Stimulated activated CD4-positive, alpha-beta T cell treated with anti-CD3 and anti-CD28 coated beads, Interleukin-12 subunit alpha, Interleukin-12 subunit beta, amount 100 ng/mL, for 4 hours (primary cell): ENCODE measurements at places on chromosomes 3 and 15.
A peak's percentile ranks its signal among the peaks of the same experiment; 100 is the strongest.

DNA sequence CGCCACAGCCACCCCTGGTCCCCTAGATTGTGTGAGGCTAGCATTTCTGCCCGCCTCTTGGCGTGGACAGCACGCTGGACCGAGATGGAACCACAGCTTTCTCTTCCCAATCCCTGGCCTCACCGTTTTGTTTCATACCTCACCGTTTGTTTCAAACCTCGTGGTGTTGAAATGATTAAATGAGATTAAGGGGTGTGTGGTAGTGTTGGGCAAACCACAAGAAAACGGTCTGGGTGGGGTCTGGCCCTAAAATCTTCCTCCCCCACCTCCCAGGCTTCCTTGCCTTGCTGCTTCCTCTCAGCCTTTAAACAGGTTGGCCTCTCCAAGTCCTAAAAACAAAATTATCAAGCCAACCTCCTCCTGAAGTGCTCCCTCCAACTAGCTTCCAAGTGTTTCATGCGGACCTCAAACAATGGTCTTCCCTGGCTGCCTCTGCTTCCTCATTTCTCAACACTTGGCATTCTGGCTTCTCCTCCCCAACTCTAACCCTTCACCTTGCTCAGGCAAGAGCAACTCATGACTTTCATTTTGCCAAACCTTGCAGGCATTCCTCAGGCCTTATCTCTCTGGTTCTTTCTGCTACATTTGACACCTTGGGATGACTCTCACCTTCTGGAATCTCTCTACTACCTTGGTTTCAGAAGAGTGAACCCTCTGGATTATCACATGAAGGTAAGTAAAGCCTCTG is 1.4 kb upstream of the ATP13A3 start:
- no peak for DNase-seq

DNA sequence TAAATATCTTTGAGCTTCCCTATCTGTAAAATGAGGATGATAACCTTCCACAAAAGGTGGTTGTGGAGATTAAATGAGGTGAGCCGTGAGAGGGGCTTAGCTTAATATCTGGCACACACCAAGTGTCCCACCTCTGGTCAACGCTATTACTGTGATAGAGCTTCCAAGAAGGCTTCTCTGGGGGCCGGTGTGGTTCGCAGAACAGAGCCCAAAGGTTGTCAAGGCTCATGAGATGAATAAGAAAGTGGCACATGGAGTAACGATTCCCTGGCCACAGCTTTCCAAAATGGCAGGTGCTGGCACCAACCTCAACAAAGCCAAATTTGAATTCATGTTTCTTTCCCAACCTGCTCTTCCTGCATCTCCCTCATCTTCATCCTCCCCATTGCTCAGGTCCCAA is 10.4 kb downstream of the KY start:
- no peak for DNase-seq

DNA sequence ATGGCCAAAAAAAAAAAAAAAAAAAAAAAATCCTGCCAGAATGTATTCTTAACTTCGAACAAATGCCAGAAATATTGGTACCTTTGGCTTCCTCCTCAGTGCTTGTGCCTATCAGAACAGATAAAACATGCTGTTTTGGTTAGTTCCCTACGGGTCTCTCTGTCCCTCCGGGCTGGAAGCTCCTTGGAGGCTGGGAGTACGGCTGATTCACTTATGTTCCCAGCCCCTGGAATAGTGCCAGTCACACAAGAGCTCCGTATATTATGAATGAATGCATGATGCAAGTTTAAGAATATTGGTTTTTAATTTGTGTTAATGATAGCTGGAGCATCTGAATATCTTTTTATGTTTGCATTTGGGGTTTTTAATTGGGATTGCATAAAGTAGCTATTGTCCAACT is 44.0 kb downstream of the NR2F2 start:
- DNase-seq, result no peak

DNA sequence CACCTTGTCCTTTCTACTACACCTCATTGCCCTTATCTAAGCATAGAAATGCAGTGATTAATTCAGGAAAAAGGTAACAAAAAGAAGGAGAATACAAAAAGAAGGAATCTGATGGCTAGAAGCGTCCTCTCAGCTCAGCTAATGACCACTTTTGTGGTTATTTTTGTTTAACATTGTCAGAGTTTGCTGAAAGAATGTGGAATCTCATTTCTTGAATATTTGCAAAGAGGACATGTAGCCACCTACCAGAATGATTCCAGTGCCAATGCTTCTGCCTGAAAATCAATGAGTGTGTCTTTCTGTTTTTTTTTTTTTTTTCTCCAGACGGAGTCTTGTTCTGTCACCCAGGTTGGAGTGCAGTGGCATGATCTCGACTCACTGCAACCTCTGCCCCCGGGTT is 24.5 kb downstream of the NANOGP8 start:
- no peak for DNase-seq

GRCh38 chr3:177133860-177134815 is 63.1 kb downstream of the TBL1XR1 start:
- DNase-seq, result no peak

DNA sequence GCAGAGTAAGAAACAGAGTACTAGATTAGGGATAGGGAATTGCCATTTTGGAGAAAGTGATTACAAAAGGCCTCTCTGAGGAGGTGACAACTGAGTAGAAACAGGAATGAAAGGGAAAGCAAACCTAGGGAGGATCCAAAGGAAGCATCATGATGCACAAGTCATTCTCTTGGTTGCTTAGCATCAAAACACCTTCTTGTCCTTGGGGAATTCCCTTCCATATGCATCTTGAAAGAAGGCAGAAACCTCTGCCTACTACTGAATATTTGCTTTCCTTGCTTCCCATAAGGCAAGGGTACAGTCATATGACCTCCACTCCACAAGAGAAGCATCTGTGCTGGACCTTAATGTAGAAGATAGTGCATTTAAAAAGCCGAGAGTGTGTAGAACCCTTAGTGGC is 24.1 kb downstream of the GABPB1 start:
- no peak for DNase-seq

GRCh38 chr15:83837945-83838571 is 184.1 kb downstream of the ADAMTSL3 start:
- DNase-seq, result no peak

DNA sequence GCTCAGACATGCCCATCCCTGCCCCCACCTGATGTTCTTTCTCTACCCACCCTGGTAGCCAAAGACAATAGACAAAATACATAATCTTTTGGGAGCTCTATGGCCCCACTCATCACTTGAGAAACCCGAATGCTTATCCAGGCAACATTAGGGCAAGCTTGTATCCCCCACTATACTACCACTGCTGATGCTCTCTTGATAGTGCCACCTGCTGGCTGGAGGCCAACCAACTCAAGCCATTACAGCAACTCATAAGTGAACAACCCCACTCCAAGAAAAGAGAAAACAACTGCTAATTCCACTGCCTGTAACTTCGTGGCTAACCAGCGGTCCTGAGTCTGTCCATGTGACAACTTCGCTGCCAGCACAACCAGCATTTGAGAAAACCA is 342.5 kb upstream of the TGFBR2 start:
- no peak for DNase-seq

GRCh38 chr15:36887214-36887961 is 213.0 kb downstream of the MEIS2 start:
- DNase-seq, result no peak

DNA sequence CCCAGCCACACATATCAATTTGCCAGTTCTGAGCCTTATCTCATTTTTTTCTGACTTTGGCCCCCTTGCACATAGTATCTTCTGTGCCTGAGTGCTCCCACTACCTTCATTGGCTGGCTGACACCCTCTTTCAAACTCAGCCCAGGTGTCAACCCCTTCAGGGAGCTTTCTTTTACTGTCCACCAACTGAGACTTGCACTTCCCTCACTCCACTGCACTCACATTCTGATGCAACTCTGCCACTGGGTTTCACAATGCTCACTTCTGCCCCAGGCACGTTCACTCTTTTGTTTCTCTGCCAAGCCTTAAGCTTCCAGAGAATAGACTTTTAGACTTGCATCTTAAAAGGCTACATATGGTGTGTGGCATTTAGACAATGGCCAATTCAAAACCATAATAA is 101.5 kb upstream of the CBLB start:
- DNase-seq, result no peak

GRCh38 chr3:111332488-111333080 is 209.4 kb upstream of the CD96 start:
- DNase-seq, result no peak

DNA sequence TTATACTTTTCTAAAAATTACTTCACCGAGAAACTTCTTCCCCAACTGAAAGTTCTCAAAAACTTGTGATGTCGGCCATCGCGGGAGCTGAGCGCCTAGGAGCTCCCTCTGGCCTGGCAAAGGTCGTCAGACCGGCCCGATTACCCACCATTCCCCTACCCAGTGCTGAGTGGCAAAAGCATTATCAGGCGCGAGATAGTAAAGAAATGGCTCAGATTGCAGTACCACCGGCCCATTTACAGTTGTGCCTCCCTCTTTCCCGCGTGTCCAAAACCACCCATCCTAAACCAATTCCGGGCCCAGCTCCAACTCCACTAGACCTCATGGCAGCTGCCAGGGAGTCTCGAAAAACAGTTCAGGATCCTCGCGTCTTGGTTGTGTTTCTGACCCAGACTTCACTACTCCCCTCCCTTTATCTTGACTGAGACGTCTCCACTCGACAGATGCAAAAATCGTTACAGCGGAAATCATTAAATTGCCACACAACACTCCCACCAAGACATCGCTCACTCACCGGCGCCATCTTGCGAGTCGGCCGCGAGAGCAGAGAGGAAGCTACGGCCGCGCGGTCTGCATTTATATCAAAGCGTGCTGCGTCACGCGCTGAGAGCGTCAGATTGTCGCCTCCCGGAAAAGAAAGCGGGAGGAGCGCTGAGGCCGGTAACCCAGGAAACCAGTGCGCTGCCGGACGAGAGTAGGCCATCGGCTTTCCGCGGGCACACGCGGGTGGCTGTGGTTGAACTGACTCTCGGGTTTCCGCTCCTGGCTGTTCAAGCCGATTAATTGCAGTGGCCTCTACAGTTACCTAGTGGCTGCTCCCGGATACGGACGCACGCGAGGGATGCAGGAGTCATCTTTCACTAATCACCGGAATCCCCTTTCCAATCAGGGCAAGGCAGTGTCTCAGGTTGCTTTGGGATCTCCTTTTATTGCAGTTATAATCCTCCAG is at the start of gene RPL22L1:
RPL22L1 (minus strand) TSS at position 551 of the 949 bp plus-strand sequence; CDS start at position 523, 28 bp downstream.
- DNase-seq, result peak; percentile 90

GRCh38 chr3:173624086-173624485 is 226.5 kb downstream of the NLGN1 start:
- no peak for DNase-seq
